AG20443 (cell line): ENCODE measurements at places on chromosomes 7 and 10.

DNA sequence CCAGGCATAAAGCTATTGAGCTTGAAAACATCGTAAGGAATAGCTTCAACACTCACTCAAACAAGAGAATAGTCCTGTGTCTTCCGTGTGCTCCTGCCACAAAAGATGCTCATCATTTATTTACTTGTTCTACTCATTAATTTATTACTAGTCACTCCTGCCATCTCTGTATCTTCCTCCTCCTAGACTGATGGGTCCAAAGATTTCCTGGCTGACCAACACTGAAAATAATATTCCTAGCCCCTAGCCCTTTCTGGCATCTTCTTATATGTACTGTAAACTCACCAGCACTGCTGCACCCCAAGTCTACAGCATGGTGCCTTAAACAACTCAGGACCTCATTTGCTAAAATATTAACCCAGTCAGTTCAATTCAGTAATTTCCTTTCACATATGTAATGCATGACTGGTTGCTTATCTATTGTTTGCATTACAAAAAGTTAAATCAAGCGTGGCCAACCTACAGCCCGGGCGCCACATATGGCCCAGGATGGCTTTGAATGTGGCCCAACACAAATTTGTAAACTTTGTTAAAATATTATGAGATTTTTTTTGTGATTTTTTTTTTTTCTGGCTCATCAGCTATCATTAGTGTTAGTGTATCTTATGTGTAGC, 86.7 kb upstream of the GSDME start:
- DNase-seq, result no peak

- peak; percentile 45 for DNase-seq
These were observed 34.5 kb downstream of the CREB3L2 start for GRCh38 chr7:137967143-137968018.

- DNase-seq, result no peak
These were observed 42.5 kb downstream of the DLD start for GRCh38 chr7:107933386-107934013.

GRCh38 chr7:12378389-12378788, 25.3 kb downstream of the VWDE start:
- DNase-seq, result no peak
